ENCODE measurements at places on chromosomes 6 and 20. TPM values are rescaled to one million over a fixed set of nuclear protein-coding genes. Genes with fewer than 3 reads are reported as not detected.

HLA-DRB1 gene
- total RNA-seq, result not detected

COL20A1 gene
- total RNA-seq, result not detected

CALHM5 gene
- 1.5 TPM for total RNA-seq

SH3BGRL2 gene
- 3.7 TPM for total RNA-seq

PCNA gene
- total RNA-seq, result 279 TPM

HSPA1A gene
- total RNA-seq, result 60.4 TPM

FRS3 gene
- total RNA-seq, result 3.3 TPM

ADAM33 gene
- 14.7 TPM for total RNA-seq

NTSR1 gene
- not detected for total RNA-seq

HCK gene
- total RNA-seq, result not detected

KIAA1755 gene
- total RNA-seq, result 1.5 TPM

OR2B6 gene
- not detected for total RNA-seq

C6orf15 gene
- not detected for total RNA-seq

TCP1 gene
- total RNA-seq, result 230 TPM

FAM83D gene
- total RNA-seq, result 40.1 TPM

BHLHE23 gene
- total RNA-seq, result not detected

SGK2 gene
- not detected for total RNA-seq

OTOR gene
- total RNA-seq, result not detected

BEND6 gene
- 7.1 TPM for total RNA-seq

CD109 gene
- 27.9 TPM for total RNA-seq

OR12D3 gene
- not detected for total RNA-seq

FGD2 gene
- total RNA-seq, result not detected

KCNK15 gene
- total RNA-seq, result not detected

B3GAT2 gene
- total RNA-seq, result under 0.01 TPM

HTR1E gene
- not detected for total RNA-seq

GSTA3 gene
- not detected for total RNA-seq

TSPYL4 gene
- 8.6 TPM for total RNA-seq

ZBTB46 gene
- 1.2 TPM for total RNA-seq

PSORS1C2 gene
- not detected for total RNA-seq

AGER gene
- 1.0 TPM for total RNA-seq

RARS2 gene
- total RNA-seq, result 33.4 TPM

SNAP25 gene
- total RNA-seq, result 5.1 TPM

BPIFB4 gene
- not detected for total RNA-seq

CBLN4 gene
- total RNA-seq, result not detected

STMND1 gene
- total RNA-seq, result 0.17 TPM

AIG1 gene
- total RNA-seq, result 29.9 TPM

HMGCLL1 gene
- 0.34 TPM for total RNA-seq

LY86 gene
- not detected for total RNA-seq

SCUBE3 gene
- total RNA-seq, result 0.30 TPM

NKAPL gene
- 1.3 TPM for total RNA-seq

TBX18 gene
- total RNA-seq, result 9.4 TPM

Data from bronchus fibroblast of lung (primary cell).